ENCODE measurements at places on chromosomes 11 and 22.
A peak's percentile ranks its signal among the peaks of the same experiment; 100 is the strongest.

- peak; percentile 84 for DNase-seq
These were observed 511 bp upstream of the CLCF1 start for GRCh38 chr11:67373648-67374570.

GRCh38 chr11:70526116-70527045, 128.1 kb downstream of the CTTN start:
- no peak for DNase-seq

DNA sequence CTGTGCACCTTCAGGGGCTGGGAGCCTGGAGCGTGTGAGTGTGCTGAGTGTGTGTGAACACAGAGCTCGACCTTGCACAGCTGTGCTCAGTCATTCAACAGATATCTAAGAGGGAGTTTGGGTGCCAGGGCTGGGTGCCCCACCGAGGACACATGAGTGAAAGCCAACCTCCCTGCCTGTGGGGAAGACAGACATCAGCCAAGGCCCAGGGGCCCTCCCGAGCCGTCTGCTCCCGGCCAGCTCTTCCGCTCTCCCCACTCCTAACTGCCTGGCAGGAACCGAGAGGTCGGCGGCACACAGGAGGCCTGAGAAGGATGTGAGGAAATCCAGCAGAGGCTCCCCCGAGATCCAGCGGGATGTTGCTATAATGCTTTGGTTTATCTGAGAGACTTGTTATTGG, 32.0 kb downstream of the CERK start:
- DNase-seq = no peak

GRCh38 chr11:34136420-34136819, 31.0 kb downstream of the NAT10 start:
- DNase-seq = no peak

DNA sequence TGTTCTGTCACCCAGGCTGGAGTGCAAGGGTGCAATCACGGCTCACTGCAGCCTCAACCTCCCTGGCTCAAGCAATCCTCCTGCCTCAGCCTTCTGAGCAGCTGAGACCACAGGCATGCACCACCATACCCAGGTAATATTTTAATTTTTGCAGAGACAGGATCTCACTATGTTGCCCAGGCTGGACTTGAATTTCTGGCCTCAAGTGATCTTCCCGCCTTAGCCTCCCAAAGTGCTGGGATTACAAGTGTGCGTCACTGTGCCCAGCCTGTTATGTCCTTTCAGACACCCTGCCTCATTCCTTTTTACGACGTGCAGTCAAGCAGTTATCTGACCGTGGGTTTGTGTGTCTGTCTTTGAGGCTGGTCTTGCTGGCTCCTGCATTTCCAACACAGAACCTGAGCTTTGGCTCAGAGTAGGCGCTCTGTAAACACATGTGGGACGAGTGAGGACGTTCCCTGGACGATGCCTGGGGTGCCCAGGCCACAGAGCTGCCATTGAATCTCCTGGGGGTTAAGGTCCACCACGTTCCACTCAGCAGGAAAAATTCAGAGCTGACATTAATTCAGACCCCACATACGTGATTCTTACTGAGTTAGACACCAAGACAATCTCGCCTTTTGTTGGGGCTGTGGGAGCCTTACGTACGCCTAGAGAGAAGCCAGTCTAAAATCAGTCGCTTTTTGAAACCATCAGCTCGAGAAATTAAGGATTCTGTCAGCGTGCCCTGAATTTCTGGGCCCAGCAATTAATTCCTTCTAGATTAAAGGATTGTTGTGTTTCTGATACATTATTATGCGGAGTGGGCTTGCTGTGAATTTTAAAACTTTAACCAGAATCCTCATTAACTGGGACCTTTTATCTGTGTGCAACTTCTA, 21.5 kb upstream of the EMID1 start:
- DNase-seq = no peak

- DNase-seq = no peak
These were observed 88.6 kb downstream of the SNX19 start for GRCh38 chr11:130827451-130828377.

DNA sequence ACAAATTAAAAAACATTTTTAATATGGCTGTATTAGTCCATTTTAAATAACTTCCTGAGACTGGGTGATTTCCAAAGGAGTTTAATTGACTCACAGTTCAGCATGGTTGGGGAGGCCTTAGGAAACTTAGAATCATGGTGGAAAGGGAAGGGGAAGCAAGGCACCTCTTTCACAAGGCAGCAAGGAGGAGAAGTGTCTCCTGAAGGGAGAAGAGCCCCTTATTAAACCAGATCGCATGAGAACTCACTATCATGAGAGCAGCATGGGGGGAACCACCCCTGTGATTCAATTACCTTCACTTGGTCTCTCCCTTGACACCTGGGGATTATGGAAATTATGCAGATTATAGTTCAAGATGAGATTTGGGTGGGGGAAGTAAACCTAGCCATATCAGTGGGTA, 488.6 kb downstream of the ETS1 start:
- no peak for DNase-seq

- DNase-seq = no peak
These were observed 469.9 kb downstream of the MN1 start for GRCh38 chr22:27331526-27332281.

- DNase-seq = peak; percentile 59
These were observed 107.8 kb downstream of the FCHSD2 start for GRCh38 chr11:73034331-73034730.

GRCh38 chr11:33919645-33920044, 27.8 kb upstream of the LMO2 start:
- no peak for DNase-seq

DNA sequence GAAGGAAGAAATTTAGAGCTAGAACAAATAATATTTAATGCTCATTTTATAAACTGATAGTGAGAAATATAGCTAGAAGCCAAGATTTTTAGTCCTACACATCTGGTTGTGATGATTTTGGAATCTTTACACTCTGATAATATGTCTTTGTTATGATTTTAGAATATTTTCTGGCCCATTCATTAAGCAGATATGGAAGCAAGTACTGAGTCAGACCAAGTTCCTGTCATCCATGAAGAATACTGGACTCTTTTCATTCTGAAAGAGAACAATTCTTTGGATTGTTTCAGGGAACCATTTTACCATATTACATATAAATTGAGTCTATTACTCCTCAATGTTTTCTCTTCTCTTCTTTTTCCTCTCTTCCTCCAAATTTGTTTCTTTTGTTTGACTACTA, 227.4 kb downstream of the TMEM135 start:
- DNase-seq = no peak

DNA sequence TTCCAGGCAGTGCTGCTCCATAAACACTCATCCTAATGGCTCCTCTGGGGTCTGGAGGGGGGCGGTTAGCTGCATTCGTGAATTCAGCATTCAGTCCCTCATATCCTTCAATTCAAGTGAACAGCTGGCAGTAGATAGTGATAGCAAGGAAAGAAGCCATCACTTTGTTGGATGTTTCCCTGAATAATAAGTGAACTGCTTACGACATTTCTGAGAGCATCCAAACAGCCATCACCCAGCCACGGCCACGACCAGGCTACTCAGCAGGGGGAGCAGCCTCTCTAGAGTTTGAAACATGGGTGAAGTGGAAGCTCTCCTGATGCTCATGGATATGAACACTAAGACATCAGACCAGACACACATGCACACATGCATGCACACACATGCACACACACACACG, 163.6 kb downstream of the NTM start:
- no peak for DNase-seq
